ENCODE measurements at places on chromosomes 3 and 15. TPM values are rescaled to one million over a fixed set of nuclear protein-coding genes. Genes with fewer than 3 reads are reported as not detected.
A peak's percentile ranks its signal among the peaks of the same experiment; 100 is the strongest.

- H3K27ac ChIP-seq, result no peak overlapping the region
- no peak overlapping the region for H3K4me3 ChIP-seq
- H3K36me3 ChIP-seq, result no peaks in the 10 kb centered on the region
- no peaks in the 10 kb centered on the region for H3K27me3 ChIP-seq
- no peak for DNase-seq
Observed at GRCh38 chr3:176739159-176739558, 458.1 kb downstream of the TBL1XR1 start.

GRCh38 chr15:30928076-30928475, 24.4 kb downstream of the FAN1 start:
- no peak overlapping the region for H3K27ac ChIP-seq
- peaks cover 20% of the 10 kb centered on the region for H3K36me3 ChIP-seq
- no peaks in the 10 kb centered on the region for H3K4me1 ChIP-seq
- H3K4me3 ChIP-seq, result no peak overlapping the region
- no peak for DNase-seq
- H3K27me3 ChIP-seq, result no peaks in the 10 kb centered on the region

DNA sequence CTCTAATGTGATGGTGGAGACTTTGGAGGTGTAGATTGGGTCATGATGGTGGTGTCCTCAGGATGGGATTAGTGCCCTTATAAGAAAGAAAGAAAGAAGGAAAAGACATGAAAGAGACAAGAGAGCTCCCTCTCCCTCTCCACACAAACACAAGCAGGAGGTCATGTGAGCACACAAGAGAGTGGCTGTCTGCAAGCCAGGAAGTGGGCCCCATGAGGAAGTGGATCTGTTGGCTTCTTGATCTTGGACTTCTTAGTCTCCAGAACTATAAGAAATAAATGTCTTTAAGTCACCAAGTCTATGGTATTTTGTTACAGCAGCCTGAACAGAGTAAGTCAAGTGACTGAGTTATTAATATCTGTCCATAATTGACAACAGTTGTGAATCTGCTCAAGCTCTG, 17.1 kb downstream of the IQCB1 start:
- peaks cover 7% of the 10 kb centered on the region for H3K36me3 ChIP-seq
- H3K27me3 ChIP-seq, result no peaks in the 10 kb centered on the region
- H3K27ac ChIP-seq, result no peak overlapping the region

GRCh38 chr3:122232485-122232884, 49.0 kb downstream of the CASR start:
- H3K4me1 ChIP-seq, result no peaks in the 10 kb centered on the region
- no peak for DNase-seq
- no peaks in the 10 kb centered on the region for H3K36me3 ChIP-seq

DNA sequence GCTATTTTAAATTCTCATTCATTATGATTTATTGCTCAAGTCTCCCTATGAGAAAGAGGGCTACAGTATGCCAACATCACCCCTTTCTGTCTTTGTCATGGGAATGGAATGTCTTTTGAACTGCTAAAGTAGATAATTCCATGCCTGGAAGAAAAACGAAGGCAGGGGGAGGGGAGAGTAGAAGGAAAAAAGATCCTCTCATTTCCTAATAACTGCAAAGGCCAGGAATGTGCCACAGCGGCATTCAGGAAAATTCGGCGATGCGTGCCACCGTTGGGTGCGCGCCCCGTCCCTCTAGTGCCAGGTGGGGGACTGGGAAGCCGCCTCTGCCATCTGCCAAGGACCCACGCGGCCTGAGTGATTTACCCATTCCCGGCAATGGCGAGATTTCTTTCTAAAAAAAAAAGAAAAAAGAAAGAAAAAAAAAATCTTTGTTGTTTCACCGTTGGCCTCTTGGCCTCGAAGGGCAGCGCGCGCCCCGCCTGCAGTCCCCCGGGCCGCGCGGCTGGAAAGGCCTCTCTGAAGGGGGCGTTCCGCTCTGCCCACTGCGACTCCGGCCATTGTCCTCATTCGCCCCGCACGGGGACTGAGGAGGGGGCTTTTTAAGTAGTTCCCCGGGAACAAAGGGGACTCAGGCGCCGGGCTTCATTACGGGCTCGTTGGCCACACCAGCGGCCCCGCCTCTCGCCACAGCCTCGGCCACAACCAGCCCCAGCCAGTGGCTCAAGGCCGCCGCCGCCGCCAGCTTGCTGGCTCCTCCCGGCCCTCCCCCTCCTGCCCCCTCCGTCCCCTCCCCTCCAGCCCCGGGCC, 54.5 kb downstream of the CPN2 start:
- H3K4me3 ChIP-seq, result no peak overlapping the region
- peaks cover 5% of the 10 kb centered on the region for H3K27me3 ChIP-seq
- no peak overlapping the region for H3K27ac ChIP-seq
- no peaks in the 10 kb centered on the region for H3K36me3 ChIP-seq

- peak overlapping the region; percentile 100 for H3K27ac ChIP-seq
- no peaks in the 10 kb centered on the region for H3K27me3 ChIP-seq
- H3K4me3 ChIP-seq, result peak overlapping the region; percentile 79
- H3K36me3 ChIP-seq, result peaks cover 51% of the 10 kb centered on the region
- peaks cover 51% of the 10 kb centered on the region for H3K4me1 ChIP-seq
Observed at GRCh38 chr15:44711743-44712345, 527 bp downstream of the B2M start.

- no peaks in the 10 kb centered on the region for H3K27me3 ChIP-seq
- no peaks in the 10 kb centered on the region for H3K36me3 ChIP-seq
- no peak for DNase-seq
- H3K4me3 ChIP-seq, result no peak overlapping the region
- H3K4me1 ChIP-seq, result no peaks in the 10 kb centered on the region
Observed at GRCh38 chr3:193851428-193851847, 258.4 kb downstream of the OPA1 start.

DNA sequence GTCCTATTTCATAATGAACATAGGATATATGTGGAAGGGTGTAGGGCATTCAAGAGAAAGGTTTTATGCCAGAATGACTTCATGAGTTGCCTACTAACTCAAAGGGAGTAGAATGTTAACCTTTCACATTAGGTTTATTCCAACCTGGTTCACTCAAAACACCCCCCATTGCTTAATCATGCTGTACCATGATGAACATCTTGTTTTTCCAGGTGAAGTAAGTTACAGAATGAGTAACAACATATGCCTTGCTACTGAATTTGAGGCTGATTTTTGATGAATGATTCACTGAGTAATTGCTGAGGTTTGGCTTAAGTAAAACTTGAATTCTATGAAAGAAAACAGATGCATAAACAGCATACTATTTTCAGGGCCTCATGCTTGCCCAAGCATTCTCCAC, 5.9 kb upstream of the CLDN16 start:
- no peak overlapping the region for H3K4me3 ChIP-seq
- no peaks in the 10 kb centered on the region for H3K4me1 ChIP-seq
- DNase-seq, result no peak
- H3K27ac ChIP-seq, result no peak overlapping the region
- H3K27me3 ChIP-seq, result peaks cover 6% of the 10 kb centered on the region

GAP43 gene
- not detected for total RNA-seq

NR1D2 gene
- total RNA-seq, result 8.4 TPM

TGFBR2 gene
- total RNA-seq, result 55.3 TPM

CELF6 gene
- total RNA-seq, result 0.68 TPM

SPATA12 gene
- total RNA-seq, result not detected

DHFR2 gene
- 7.9 TPM for total RNA-seq
